Suprapubic skin (tissue), 4 donors: ENCODE measurements at places on chromosomes 1 and 21.

GRCh38 chr1:206013026-206013795 lies 10.0 kb upstream of the RAB7B start:
- no peaks in the 10 kb centered on the region for H3K36me3 ChIP-seq
- DNase-seq: no peak

GRCh38 chr1:87176514-87176913 lies 152.2 kb upstream of the LMO4 start:
- no peak overlapping the region for H3K27ac ChIP-seq
- H3K27me3 ChIP-seq: no peaks in the 10 kb centered on the region
- H3K36me3 ChIP-seq: no peaks in the 10 kb centered on the region
- H3K4me1 ChIP-seq: no peaks in the 10 kb centered on the region
- no peak overlapping the region for H3K4me3 ChIP-seq

GRCh38 chr1:64269558-64269884 lies 66.1 kb downstream of the UBE2U start:
- no peaks in the 10 kb centered on the region for H3K27me3 ChIP-seq
- H3K27ac ChIP-seq: no peak overlapping the region
- H3K4me1 ChIP-seq: peaks cover 11% of the 10 kb centered on the region
- H3K4me3 ChIP-seq: no peak overlapping the region
- no peak for DNase-seq

DNA sequence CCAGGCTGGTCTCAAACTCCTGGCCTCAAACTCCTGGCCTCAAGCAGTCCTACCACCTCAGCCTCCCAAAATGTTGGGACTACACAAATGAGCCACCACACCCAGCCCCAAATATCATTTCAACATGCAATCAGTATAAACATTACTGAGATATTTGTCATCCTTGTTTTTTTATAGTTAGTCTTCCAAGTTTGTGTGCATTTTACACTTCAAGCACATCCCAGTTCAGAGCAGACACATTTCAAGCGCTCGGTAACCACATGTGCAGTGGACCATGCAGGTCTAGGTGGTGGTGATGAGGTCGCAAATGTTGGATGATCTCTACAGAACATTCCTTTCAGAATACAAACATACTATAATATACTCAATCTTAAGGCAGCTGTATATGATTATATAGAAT lies 23.8 kb upstream of the APP start:
- no peaks in the 10 kb centered on the region for H3K4me1 ChIP-seq
- H3K27ac ChIP-seq: no peak overlapping the region
- no peak overlapping the region for H3K4me3 ChIP-seq
- no peaks in the 10 kb centered on the region for H3K27me3 ChIP-seq

DNA sequence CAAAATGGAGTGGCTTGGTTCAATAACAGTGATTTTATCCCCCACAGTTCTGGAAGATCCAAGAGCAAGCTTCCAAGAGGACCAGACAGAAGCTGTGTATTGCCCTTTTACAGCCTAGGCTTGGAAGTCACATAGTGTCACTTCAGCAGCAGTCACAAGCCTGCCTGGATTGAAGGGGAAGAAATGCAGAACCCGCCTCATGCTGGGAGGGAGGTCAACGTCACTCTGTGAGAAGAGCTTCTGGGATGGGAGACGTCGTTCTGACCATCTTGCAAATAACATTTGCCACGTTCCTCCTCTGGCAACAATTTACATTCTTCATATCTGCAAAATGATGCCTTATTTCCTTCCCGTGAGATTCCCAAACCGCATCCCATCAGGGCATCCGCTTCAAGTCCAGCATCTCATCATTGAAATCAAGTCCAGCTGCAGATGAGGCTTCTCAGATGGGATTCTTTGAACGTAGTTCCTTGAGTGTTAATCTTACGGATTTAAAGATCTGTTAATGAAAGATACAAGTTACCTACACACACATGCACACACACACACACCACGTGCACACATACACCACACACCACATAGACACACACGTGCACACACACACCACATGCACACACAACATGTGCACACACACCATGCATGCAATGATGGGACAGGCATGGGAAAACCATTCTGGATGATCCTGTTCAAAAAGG lies 23.9 kb upstream of the KIF1B start:
- no peaks in the 10 kb centered on the region for H3K27me3 ChIP-seq
- H3K27ac ChIP-seq: no peak overlapping the region
- H3K4me3 ChIP-seq: no peak overlapping the region
- no peaks in the 10 kb centered on the region for H3K4me1 ChIP-seq

DNA sequence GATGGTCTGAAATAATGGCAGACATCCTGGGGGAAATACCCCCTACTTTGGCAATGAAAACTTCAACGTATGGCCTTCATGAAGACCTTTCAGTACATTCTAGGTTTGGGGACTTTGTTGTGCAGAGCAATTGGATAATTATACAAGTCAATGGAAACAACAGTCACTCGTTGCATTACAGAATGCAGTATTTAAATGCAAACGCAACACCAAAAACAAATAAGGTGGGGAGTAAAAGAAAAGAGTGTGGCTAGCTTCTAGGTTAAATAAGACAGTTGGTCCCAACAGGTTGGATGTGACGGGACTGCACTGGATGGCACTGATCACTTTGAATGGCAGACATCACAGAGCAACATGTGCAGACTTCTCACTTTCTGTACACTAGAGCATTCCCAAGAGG lies 358.3 kb upstream of the GREM2 start:
- no peak overlapping the region for H3K27ac ChIP-seq
- DNase-seq: no peak
- no peaks in the 10 kb centered on the region for H3K27me3 ChIP-seq

- H3K27me3 ChIP-seq: peaks cover 4% of the 10 kb centered on the region
- H3K4me3 ChIP-seq: no peak overlapping the region
- peaks cover 54% of the 10 kb centered on the region for H3K4me1 ChIP-seq
- no peaks in the 10 kb centered on the region for H3K36me3 ChIP-seq
- H3K27ac ChIP-seq: no peak overlapping the region
- no peak for DNase-seq
These were observed 3.4 kb downstream of the KIF21B start for GRCh38 chr1:201020040-201020591.

DNA sequence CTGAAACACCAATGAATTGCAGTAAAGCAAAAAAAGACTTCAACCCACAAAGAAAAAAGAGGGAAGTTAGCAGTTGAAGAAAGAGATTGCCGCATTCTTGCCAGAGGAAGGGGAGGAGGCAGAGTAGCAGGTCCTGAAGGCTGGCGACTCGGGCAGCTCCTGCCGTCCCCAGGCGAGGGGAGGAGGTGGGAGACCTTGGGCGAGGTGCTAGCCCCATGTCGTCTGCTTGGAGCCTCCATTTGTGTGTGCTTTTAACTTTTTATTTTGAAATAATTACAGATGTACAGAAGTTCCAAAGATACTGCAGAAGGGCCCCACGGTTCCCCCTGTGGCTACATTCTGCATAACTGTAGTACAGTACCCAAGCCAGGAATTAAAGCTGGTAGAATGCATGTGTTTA lies 6.7 kb downstream of the TRPM2 start:
- no peaks in the 10 kb centered on the region for H3K36me3 ChIP-seq
- no peak for DNase-seq
- peaks cover 12% of the 10 kb centered on the region for H3K27me3 ChIP-seq

DNA sequence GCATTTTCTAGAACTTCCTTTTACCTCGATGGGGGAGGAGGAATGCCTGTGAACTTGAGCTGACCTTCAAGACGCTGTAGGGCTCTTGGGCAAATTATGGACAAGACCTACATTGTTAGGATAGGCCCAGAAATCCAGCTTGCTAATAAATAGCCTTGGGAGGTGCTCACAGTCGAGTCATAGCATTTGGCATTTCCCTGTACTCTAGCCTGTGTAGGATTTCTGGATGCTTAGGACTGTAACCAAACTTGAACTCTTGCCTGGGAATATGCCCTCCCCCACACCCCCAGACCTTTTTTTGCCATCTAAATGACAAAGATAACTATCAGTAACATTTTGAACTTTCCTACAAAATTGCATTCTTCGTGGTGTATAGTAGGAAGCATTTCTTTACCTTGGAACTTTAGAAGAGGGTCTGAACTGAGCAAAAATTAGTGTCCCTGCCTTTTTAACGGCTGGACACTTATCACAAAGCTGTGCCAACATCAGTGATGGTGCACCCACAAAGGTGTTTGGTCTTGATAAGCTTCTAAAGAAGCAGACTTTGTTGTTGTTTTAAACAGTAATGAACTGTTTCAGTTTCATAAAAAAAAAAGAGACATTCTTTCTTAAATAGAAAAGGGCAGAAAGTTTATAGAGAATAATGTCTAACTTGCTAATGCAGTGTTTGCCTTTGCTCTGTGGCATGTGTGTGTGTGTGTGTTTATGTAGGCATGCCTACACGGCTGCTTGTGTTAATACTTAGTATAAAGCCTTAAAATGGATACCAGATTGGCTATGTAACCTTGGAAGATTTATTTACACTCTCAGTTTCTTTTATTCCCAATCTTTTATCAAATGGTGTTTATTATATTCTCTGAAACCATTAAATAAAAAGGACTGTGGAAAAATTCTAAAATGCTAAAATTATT lies 88.2 kb downstream of the NFIA start:
- H3K27ac ChIP-seq: peak overlapping the region; percentile 28
- DNase-seq: no peak
- no peaks in the 10 kb centered on the region for H3K27me3 ChIP-seq

- no peaks in the 10 kb centered on the region for H3K36me3 ChIP-seq
- no peak overlapping the region for H3K27ac ChIP-seq
- no peak overlapping the region for H3K4me3 ChIP-seq
- no peaks in the 10 kb centered on the region for H3K27me3 ChIP-seq
- H3K4me1 ChIP-seq: no peaks in the 10 kb centered on the region
These were observed 234.6 kb upstream of the LYPLAL1 start for GRCh38 chr1:218939095-218939494.

GRCh38 chr21:24200052-24200451 lies 1407.2 kb downstream of the MRPL39 start:
- H3K27ac ChIP-seq: no peak overlapping the region
- H3K4me1 ChIP-seq: no peaks in the 10 kb centered on the region
- H3K27me3 ChIP-seq: no peaks in the 10 kb centered on the region
- H3K4me3 ChIP-seq: no peak overlapping the region
- DNase-seq: no peak
- no peaks in the 10 kb centered on the region for H3K36me3 ChIP-seq

DNA sequence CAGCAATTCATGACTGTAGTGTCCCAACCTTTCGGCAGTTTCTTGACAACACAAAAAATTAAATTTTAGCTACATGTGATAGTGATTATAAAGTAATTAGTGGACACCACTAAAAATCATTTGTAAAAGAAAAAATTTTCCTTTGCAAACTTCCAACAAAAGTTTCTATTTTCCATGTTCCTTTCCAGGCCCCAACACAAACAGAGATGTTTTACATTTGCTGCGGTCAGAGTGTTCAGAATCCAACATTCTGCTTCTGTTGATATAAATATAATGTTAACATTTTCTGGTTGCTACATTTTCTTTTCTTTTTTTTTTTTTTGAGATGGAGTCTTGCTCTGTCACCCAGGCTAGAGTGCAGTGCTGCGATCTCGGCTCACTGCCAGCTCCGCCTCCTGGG lies 54.9 kb upstream of the WLS start:
- no peaks in the 10 kb centered on the region for H3K36me3 ChIP-seq
- H3K27ac ChIP-seq: no peak overlapping the region
- H3K4me3 ChIP-seq: no peak overlapping the region
- no peak for DNase-seq
- H3K27me3 ChIP-seq: no peaks in the 10 kb centered on the region

DNA sequence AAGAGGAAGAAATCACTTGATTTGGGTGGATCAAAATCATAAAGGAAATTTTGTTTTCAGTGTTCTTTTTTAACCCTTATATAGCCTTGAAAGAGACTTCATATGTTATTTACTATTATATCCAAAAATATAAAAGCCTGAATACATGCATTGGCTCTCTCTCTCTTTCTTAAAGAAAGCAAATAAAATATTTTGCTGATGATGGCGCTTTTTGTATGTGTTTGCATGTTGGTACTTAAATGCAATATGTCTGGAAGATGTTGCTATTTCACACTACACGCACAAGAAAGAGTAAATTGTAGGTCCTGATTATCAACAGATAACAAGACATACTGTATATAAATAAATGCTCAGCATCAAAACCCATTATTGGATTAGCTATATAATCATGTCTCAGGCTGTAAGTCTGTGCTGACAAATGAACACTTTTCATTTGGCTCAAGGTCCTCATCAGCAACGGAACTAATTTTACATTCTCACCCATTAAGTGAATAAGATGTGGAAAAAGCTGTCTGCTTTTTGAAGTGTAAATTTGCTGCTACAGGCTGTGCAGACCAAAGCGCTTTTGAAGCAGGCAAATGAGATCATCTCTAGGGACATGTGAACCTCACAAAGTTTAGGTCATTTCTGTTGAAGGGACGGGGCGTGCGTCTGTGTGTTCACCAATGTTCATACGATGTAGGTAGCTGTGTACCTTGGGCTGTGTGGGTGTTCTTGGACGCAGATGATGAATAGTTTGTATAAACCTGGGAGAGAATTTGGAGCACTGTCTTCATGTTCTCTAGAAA lies 122.4 kb upstream of the LMO4 start:
- H3K36me3 ChIP-seq: no peaks in the 10 kb centered on the region
- no peaks in the 10 kb centered on the region for H3K27me3 ChIP-seq
- no peaks in the 10 kb centered on the region for H3K4me1 ChIP-seq
- no peak overlapping the region for H3K27ac ChIP-seq
- no peak overlapping the region for H3K4me3 ChIP-seq

- no peak overlapping the region for H3K27ac ChIP-seq
- H3K27me3 ChIP-seq: peaks cover 3% of the 10 kb centered on the region
- no peak overlapping the region for H3K4me3 ChIP-seq
- H3K36me3 ChIP-seq: no peaks in the 10 kb centered on the region
These were observed 10.4 kb downstream of the STYXL2 start for GRCh38 chr1:167104256-167104633.

DNA sequence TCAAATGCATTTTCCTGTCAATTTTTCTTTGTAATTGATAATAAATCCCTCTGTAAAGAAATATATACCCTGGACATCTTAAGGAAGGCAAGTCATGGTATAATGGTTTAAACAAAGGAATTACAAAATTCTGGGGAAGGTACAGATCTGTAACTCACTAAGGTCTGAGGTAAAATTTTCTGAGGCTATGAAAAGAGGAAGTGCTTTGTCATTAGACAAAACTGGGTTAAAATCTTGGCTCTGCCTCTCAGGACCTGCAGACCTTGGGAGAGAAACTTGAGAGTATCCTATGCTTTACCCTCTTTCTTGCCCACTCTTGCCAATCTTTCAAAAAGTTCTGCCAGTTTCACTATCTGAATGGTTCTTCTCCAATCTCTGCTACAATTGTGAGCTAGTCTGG lies 26.8 kb upstream of the BEND5 start:
- no peaks in the 10 kb centered on the region for H3K27me3 ChIP-seq
- no peak overlapping the region for H3K27ac ChIP-seq
- H3K36me3 ChIP-seq: no peaks in the 10 kb centered on the region
- no peaks in the 10 kb centered on the region for H3K4me1 ChIP-seq
- H3K4me3 ChIP-seq: no peak overlapping the region
- DNase-seq: no peak

GRCh38 chr1:55860326-55860725 lies 645.2 kb upstream of the USP24 start:
- H3K4me3 ChIP-seq: no peak overlapping the region
- H3K36me3 ChIP-seq: no peaks in the 10 kb centered on the region
- H3K27me3 ChIP-seq: no peaks in the 10 kb centered on the region
- no peak for DNase-seq
- no peak overlapping the region for H3K27ac ChIP-seq
